ENCODE measurements at places on chromosomes 1 and 21.

DNA sequence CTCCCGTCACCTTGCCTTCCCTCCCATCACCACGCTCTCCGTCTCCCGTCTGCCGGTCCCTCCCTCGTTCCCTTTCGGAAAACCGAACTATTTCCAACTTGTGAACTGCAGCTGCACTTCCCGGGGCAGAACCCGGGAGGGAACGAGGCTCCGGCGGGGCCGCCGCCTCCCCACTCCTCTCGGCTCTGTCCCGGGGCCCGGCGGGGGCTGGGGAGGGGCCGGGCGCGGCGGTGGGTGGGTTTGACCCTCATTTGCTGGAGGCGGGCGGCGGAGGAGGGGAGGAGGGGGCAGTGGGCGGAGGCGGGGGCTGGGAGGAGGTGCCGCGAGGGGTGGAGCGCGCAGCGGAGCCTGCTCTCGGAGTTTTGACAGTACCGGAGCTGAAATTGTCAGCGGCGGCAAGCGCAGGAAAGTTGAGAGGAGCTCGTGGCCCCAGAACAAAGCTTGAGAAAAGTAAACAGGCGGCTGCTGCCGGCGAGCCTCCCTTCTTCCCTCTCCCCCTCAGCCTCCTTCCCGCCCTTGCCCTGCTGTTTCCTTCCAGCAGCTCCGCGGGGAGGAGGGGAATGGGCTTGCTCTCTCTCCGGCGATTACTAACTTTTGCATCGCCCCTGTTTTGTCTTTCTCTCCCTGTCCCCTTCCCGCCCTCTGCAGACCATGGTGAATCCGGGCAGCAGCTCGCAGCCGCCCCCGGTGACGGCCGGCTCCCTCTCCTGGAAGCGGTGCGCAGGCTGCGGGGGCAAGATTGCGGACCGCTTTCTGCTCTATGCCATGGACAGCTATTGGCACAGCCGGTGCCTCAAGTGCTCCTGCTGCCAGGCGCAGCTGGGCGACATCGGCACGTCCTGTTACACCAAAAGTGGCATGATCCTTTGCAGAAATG lies 2.9 kb downstream of the LMO4 start:
- H3K4me1 ChIP-seq, result peaks cover 85% of the 10 kb centered on the region
- peak; percentile 86 for DNase-seq

DNA sequence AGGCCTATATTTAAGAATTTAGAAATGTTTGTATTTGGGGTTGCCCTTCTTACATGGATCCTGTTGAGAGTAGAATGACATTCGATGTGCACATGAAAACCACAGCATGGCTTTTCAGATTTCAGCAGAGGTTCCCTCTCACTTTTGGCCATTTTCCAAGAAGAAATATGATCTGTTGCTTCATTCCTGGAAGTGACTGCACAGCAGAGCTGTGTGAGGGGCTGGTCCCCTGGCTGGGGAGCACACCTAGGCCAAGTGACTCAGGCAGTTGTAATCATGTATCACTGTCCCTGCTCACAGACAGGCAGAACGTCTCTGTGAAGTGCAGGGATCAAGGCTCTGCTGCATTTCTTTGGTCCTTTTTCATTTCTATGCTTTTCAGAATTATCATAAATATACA lies 32.3 kb downstream of the AGT start:
- DNase-seq, result no peak
- no peak overlapping the region for H3K4me3 ChIP-seq
- H3K27me3 ChIP-seq, result no peaks in the 10 kb centered on the region
- peaks cover 25% of the 10 kb centered on the region for H3K4me1 ChIP-seq
- H3K27ac ChIP-seq, result peak overlapping the region; percentile 55

- H3K36me3 ChIP-seq, result no peaks in the 10 kb centered on the region
- H3K4me1 ChIP-seq, result peaks cover 13% of the 10 kb centered on the region
- H3K4me3 ChIP-seq, result no peak overlapping the region
- DNase-seq, result no peak
- H3K27me3 ChIP-seq, result no peaks in the 10 kb centered on the region
Measured at GRCh38 chr1:243964915-243965314, 86.2 kb upstream of the ZBTB18 start.

GRCh38 chr1:68528243-68528642 lies 31.4 kb upstream of the DEPDC1 start:
- H3K4me1 ChIP-seq, result no peaks in the 10 kb centered on the region
- H3K36me3 ChIP-seq, result no peaks in the 10 kb centered on the region
- H3K27ac ChIP-seq, result no peak overlapping the region
- H3K27me3 ChIP-seq, result no peaks in the 10 kb centered on the region
- DNase-seq, result no peak

GRCh38 chr1:26574719-26575251 lies 45.2 kb downstream of the RPS6KA1 start:
- H3K27ac ChIP-seq, result no peak overlapping the region
- H3K4me3 ChIP-seq, result no peak overlapping the region
- H3K36me3 ChIP-seq, result no peaks in the 10 kb centered on the region
- H3K4me1 ChIP-seq, result peaks cover 13% of the 10 kb centered on the region

DNA sequence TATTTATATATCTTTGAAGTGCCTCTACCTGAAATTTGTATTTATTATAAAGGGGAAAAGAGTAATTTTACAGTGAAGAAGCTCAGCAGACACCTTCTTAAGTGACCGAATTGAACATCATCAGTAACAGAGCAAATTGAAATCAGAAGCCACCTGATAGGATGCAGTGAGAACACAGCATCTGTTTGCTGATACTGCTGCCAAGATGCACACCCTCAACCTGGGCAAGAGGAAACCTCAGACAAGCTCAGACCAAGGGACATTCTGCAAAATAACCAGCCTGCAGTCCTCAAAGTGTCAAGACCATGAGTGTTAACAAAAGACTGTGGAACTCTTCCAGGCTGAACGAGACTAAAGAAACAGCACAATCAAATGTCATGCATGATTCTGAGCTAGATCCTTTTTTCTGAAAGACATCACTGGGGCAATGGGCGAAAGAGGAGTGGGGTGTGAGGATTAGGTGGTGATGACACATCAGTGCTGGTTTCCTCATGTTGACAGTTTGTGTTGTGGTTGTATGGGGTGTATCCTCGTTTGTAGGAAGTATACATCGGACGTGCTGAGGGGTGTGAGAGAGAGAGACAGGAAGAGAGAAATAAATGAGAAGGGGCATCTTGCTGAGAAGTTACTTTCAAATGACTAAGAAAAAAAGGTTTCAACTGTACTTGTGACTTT lies 103.7 kb downstream of the ABCA4 start:
- no peak for DNase-seq
- no peaks in the 10 kb centered on the region for H3K36me3 ChIP-seq
- peaks cover 25% of the 10 kb centered on the region for H3K4me1 ChIP-seq
- no peak overlapping the region for H3K4me3 ChIP-seq
- H3K27me3 ChIP-seq, result no peaks in the 10 kb centered on the region
- no peak overlapping the region for H3K27ac ChIP-seq
